Hepatic stellate cell (primary cell): ENCODE measurements at places on chromosomes 6 and 20.

DNA sequence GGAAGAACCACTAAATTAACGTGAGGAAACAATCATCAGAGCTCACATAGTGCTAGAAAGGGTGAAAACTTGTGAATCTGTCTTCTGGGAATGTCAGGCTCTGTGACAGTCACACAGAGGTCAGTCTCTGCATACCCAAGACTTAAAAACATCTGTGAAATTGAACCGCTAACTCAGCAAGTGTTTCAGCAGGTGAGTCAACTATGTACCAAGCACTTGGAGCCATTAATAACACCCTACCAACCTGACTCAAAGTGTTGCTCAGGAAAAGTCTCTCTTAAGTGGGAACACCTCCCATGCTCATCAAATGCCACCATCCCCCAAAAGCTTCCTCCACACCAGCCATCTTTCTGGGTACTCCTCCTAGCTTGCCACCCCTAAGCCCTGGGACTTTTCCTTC is 92.3 kb upstream of the CARMIL1 start:
- no peak for DNase-seq

DNA sequence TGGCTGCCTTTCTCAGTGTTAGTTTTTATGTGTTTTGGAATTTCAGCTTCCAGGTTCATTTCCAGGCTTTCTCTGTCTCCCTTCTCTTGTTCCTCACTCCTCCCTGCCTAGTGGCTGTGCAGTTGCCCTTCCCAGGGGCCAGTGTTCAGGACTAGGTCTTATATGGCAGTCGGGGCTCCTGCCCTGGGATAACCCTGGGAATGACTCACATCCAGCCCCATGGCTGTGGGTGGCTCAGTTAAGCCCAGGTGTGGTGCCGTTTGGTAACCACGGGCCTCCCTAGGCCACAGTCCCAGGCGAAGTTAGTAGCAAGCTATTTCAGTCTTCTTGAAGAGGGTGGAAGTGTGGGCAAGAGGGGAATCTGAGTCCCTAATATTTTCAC is 57.4 kb upstream of the DDR1 start:
- DNase-seq, result no peak

DNA sequence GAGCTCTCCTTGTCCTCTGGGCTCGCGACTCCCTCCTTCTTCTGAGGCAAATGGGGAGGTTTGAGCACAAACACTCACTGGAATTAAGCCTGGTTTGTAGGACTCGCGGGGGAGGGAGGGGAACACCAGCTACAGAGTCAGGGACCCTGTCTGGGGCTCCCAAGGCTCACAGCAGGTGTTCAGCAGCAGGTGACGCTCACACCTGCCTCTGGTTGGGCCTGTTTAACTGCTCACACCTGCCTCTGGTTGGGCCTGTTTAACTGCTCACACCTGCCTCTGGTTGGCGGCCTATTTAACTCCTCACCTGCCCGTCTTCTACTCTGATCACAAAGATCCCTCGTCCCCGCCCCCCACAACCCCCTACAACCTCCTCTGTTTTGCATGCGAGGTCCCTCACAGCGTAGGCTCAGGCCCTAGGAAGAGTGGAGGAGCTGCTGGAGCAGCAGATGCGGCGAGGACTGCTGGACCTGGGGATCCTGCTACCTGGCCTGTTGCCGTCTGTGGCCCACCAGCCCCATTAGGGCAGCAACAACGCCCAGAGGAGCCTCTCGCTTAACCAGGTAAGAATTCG is 181.9 kb downstream of the ERMARD start:
- no peak for DNase-seq

DNA sequence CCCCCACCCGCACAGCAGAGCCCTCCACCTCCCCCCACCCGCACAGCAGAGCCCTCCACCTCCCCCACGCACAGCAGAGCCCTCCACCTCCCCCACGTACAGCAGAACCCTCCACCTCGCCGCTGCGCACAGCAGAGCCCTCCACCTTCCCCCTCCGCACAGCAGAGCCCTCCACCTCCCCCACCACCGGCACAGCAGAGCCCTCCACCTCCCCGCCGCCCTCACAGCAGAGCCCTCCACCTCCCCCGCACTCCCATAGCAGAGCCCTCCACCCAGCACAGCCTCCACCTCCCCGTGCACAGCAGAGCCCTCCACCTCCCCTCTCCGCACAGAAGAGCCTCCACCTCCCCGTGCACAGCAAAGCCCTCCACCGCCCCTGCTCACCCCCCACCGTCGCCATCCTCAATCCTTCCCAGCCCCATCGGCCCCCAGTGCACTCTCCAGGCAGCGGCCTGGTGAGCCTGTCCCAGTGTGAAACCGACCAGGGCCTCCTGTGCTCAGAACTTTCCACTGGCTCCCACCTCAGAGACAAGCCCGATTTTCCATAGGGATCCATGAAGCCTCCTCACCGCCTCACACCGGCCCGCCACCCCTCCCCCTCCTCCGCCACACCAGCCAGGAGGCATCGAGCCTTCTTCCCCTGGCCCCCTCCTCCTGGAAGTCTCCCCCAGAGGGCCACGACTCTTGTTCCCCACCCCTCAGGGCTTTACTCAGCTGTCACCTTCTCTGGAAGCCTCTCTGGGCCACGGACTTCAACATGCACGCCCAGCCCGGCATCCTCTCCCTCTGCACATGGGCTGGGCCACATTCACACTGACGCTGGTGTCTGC is 347.1 kb downstream of the ZFAND3 start:
- DNase-seq, result no peak

- DNase-seq, result no peak
Observed at GRCh38 chr6:142985281-142985680, 40.3 kb upstream of the HIVEP2 start.
